A172 (cell line): ENCODE measurements at places on chromosomes 5 and 9. TPM values are rescaled to one million over a fixed set of nuclear protein-coding genes. Genes with fewer than 3 reads are reported as not detected.

DNA sequence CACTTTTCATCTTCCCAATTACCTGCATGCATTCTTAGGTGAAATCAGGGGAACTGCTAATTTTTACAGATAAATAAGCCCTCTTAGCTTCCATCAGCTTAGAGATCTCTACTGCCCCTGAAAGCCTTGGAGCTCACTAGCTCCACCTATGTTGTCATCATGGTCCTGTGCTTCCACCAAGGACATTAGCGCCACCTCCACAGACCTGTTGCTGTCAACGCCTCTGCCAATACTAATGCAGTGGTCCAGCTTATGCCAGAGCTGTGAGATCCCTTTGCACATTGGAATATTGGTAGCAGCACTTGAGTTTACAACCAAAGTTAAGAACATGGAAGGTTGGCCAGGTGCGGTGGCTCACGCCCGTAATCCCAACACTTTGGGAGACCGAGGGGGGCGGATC lies 7.7 kb upstream of the SHISAL2B start:
- no peak for DNase-seq

DNA sequence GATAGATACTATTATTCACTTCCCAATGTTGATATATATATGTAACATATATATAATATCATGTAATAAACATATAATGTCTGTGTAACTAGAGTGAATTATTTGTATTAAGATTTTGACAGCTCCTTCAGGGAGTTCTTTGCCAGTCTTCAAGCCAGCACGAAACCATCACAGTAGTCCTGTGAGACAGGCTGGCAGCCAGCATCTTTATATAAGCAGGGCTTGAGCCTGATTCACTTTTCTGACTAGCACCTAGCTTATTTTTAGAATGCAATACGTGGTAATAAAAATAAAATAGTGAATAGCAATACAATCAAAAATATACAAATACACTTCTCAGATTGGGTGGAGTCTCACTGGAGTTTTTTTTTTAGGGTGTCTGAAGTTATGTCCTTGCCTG lies 20.7 kb upstream of the GDA start:
- DNase-seq: no peak

DNA sequence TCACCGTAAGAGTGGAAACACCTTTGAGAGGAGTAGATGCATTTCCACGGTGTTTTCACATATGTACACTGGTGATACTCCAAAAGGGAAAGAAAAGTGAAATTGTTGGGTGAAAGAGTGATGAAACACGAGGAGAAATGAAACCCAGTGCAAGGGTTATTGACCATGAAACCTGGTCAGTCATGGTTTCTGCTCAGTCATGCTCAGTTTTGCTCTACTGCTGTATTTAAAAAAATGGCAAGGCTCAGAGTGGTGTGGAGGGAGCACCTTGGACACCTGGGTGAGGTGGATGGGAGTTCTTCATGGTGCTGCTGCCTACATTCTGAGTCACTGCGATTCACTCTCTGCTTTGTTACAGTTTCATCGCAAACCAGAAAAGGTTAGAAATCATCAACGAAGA lies 32.3 kb downstream of the NTRK2 start:
- DNase-seq: no peak

Gene FBXL17
- 15.4 and 15.5 TPM in 2 replicates for total RNA-seq

Gene PLAC8L1
- total RNA-seq: not detected in 2 replicates
